ENCODE measurements at places on chromosomes 5 and 9. TPM values are rescaled to one million over a fixed set of nuclear protein-coding genes. Genes with fewer than 3 reads are reported as not detected.

The IFNB1 gene
- polyA plus RNA-seq = not detected

The SLC6A19 gene
- 0.09 TPM for polyA plus RNA-seq

The ACOT12 gene
- polyA plus RNA-seq = 0.53 TPM

The TBCA gene
- 238 TPM for polyA plus RNA-seq

The DPYSL3 gene
- 160 TPM for polyA plus RNA-seq

The OCLN gene
- polyA plus RNA-seq = 2.8 TPM

The CENPH gene
- 11.6 TPM for polyA plus RNA-seq

The ITGA1 gene
- polyA plus RNA-seq = 13.3 TPM

The DBH gene
- polyA plus RNA-seq = 0.69 TPM

The ALG2 gene
- 17.3 TPM for polyA plus RNA-seq

The UGT3A2 gene
- 0.60 TPM for polyA plus RNA-seq

The GABRB2 gene
- 0.62 TPM for polyA plus RNA-seq

The SLC25A46 gene
- 34.9 TPM for polyA plus RNA-seq

The PCDHGA7 gene
- 1.4 TPM for polyA plus RNA-seq

The PTPRD gene
- polyA plus RNA-seq = 82.1 TPM

The CNTFR gene
- polyA plus RNA-seq = 61.2 TPM

The FAM78A gene
- polyA plus RNA-seq = 45.2 TPM

The IFNA21 gene
- polyA plus RNA-seq = not detected

The AFAP1L1 gene
- 66.4 TPM for polyA plus RNA-seq

The VLDLR gene
- polyA plus RNA-seq = 34.5 TPM

The RNF183 gene
- 0.14 TPM for polyA plus RNA-seq

The SLC4A9 gene
- polyA plus RNA-seq = 0.13 TPM

The NFIB gene
- polyA plus RNA-seq = 99.6 TPM

The PCDHA9 gene
- polyA plus RNA-seq = not detected

The WWC1 gene
- 0.60 TPM for polyA plus RNA-seq

The CDC20B gene
- not detected for polyA plus RNA-seq

The CCDC127 gene
- 9.0 TPM for polyA plus RNA-seq

The OLFML2A gene
- 173 TPM for polyA plus RNA-seq

The BAAT gene
- polyA plus RNA-seq = 0.39 TPM

The CCL27 gene
- polyA plus RNA-seq = 0.57 TPM

The DRD1 gene
- polyA plus RNA-seq = 0.16 TPM

The SLC22A4 gene
- 2.9 TPM for polyA plus RNA-seq

The OTULINL gene
- polyA plus RNA-seq = 5.2 TPM

The PDLIM4 gene
- polyA plus RNA-seq = 63.4 TPM

The FGF10 gene
- polyA plus RNA-seq = 3.9 TPM

The ACTL7B gene
- not detected for polyA plus RNA-seq

The PANK3 gene
- polyA plus RNA-seq = 36.0 TPM

The GPR151 gene
- polyA plus RNA-seq = not detected

The FBP2 gene
- polyA plus RNA-seq = 77.7 TPM

Measured in muscle of leg (tissue), 16 donors.